ENCODE measurements at places on chromosomes 13 and 19.

GRCh38 chr13:43749503-43749902, 37.3 kb downstream of the ENOX1 start:
- DNase-seq, result no peak

DNA sequence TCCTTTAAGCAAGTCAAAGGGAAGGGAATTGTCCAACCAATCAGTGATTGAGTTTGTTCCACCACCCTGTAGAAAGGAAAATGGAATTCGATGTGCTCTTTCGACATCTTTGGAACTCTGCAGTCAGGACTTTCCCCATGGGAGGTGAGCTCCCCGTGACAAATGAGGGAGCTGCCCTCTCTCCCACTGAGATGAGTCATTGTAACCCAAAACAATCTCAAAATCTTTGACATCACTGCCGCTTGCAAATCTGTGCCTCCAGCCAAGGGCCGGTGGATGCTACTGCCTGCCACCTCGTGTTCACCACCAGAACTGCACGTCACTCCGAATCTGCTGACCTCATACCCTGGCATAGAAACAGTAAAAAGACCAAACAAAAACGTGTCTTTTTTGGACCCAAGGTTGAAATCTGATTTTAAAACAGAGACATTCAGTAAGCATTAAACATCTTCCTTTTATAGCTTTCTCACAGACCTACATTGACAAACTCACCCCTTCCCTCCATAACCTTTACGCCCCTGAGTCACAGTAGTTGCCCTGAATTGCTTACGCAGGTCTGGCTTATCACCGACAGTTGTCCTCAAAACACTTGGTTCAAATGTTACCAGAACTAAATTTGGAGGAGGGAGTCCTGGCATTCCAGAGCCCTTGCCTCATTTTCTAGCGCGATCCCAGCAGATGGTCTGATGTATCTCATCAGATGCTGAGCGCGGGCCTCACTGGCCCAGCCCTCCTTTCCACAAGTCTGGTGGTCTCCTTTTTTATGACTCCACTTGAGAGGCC, 105.2 kb downstream of the COL4A2 start:
- peak; percentile 70 for DNase-seq

DNA sequence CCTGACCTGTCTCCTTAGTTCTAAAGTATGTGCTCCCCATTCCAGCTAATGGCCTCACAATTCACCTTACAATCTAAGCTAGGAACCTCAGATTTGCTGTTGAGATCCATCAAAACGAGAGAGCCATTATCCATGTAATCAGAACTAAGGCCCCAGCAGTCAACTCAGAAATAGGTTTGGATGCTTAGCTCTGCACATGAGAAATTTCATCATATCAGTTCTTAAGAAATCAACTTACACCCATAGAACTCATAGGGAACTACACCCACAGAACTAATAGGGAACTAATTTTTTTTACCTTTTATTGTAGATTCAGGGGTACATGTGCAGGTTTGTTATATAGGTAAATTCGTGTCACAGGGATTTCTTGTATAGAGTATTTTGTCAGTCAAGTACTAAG, 28.7 kb downstream of the CYSLTR2 start:
- peak; percentile 61 for DNase-seq

GRCh38 chr13:66508153-66508909, 721.8 kb downstream of the PCDH9 start:
- no peak for DNase-seq

GRCh38 chr13:42969565-42970172, 22.4 kb downstream of the EPSTI1 start:
- peak; percentile 68 for DNase-seq

GRCh38 chr13:74651121-74651520, 516.9 kb upstream of the KLF12 start:
- no peak for DNase-seq

GRCh38 chr19:16572332-16573211, at the start of gene SLC35E1:
Gene SLC35E1 (minus strand): TSS chr19:16572415. CDS start chr19:16572364, 51 bp downstream.
- peak; percentile 96 for DNase-seq

DNA sequence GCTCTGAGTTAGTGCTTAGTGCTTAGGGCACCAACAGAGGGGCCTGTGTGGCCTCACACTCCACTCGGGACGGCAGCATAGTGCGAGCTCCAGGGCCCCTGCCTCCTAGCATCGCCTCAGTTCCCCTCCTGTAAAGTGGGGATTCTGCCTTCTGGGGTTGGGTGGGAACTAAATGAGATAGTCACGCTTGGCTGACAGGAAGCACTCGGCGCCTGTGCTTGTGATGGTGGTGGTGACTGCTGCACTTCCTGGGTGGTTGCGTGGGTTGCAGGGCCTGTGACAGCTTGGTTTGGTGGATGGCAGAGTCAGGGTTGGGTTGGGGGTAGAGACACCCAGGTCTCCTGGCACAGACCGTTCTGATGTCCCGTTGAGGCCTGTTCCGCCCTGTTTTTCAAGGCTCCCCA, 7.7 kb downstream of the PLEKHF1 start:
- no peak for DNase-seq

GRCh38 chr13:76651286-76651685, 234.9 kb downstream of the KCTD12 start:
- DNase-seq, result no peak

DNA sequence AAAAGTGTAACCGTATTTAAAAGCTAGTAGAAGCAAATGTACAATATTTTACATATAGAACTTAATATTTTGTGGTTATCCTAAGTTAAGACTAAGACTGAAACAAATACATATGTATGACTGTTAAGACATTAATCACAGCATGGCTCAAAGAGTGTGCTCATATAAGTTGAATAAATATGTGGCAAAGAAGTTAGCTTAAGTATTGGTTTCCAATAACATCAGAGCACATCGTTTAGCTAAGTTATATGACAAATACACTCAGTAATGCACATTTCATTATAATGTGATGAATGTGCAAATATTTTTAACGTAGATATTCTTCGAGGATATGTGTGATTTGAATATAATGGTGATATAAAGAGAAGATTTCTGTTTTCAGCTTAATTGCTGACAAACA, 253.8 kb downstream of the SLITRK5 start:
- no peak for DNase-seq

DNA sequence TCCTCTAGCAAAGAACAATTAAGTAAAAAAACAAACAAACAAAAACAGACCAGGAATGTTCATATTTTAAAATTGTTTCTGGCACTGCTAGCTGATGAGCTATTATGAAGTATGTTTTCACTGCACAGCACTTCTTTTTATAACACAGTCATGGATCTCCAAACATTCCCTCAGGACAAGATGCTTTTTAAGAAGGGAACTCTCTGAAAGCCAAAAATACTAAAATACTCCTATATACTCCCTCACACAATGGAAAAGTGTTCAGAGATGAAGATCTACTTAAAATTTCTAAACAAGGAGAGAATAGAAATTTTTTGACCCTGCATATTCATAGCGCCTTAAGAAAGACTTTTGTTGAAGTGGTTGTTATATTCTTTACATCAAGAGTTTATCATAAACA, 926.8 kb downstream of the DIAPH3 start:
- no peak for DNase-seq

GRCh38 chr19:56751078-56751489, 79.5 kb upstream of the ZNF835 start:
- peak; percentile 32 for DNase-seq

- DNase-seq, result peak; percentile 83
Measured at GRCh38 chr19:10259162-10259905, 7.3 kb downstream of the MRPL4 start.

GRCh38 chr13:76223565-76223964, 587.4 kb downstream of the LMO7 start:
- DNase-seq, result no peak

- DNase-seq, result peak; percentile 98
Measured at GRCh38 chr19:2478278-2478755, 2.4 kb downstream of the GADD45B start.

- DNase-seq, result peak; percentile 92
Measured at GRCh38 chr19:488505-489417, 7.5 kb upstream of the MADCAM1 start.

DNA sequence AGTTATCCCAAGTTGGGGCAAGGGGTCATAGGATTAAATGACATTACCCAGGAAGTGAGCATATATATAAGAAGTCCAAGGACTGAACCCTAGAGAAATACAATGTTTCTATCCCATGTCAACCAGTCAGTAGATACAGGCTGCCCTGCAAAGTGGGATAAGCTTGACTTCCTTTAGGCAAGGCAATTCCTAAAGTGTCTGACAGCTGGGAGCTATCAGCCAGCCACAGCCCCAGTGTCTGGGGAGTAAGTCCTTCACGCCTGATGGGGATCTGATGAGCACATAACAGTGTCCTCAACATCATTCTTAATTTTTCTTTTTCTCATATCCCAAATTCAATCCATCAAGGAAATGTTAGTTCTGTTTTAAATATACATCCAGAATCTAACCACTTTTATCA, 54.1 kb downstream of the DNAJC15 start:
- no peak for DNase-seq

GRCh38 chr19:40178756-40179155, 12.5 kb upstream of the MAP3K10 start:
- DNase-seq, result no peak

GRCh38 chr19:16920816-16921529, 32.2 kb downstream of the F2RL3 start:
- no peak for DNase-seq

DNA sequence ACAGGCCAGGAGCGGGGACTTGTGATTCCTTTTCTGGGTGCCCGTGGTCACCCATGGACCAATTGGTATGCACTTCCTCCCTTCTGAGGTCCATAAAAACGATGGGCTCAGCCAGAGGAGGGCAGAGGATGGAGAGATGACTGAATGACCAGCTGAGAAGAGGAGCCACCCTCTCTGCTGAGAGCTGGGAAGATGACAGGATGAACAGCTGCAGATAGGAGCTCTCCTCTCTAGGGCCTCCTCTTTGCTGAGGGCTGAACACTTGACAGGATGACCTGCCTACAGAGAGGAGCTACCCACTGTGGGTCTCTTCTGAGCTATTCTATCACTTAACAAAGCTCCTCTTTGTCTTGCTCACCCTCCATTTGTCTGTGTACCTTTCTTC, 4.1 kb downstream of the IGFL4 start:
- no peak for DNase-seq

DNA sequence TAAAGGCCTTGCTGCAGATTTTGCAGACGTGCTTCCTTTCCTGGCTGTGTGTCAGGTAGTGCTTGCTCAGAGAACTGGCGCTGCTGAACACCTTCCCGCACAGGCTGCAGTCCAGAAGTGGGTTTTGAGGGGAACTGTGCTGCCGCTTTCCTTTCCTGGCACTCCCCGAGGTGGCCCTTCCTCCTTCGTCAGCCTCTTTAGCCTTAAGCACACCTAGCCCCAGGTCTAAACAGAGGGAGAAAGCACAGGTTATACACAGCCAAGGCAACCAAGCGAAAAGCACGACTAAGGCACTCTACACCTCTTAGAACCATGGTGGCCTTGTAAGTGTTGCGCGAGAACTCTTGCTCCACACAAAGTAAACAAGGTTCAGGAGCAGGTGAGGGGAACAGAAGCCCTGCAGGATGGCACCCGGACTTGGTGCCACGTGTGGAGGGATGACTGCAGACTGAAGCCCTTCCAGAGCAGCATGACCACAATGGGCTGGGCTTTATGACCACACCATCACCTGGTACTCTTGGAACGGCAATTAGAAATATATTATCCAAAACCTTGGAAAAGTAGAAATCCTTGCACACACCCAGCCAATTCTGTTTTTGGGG, 23.6 kb downstream of the ZNF541 start:
- no peak for DNase-seq

DNA sequence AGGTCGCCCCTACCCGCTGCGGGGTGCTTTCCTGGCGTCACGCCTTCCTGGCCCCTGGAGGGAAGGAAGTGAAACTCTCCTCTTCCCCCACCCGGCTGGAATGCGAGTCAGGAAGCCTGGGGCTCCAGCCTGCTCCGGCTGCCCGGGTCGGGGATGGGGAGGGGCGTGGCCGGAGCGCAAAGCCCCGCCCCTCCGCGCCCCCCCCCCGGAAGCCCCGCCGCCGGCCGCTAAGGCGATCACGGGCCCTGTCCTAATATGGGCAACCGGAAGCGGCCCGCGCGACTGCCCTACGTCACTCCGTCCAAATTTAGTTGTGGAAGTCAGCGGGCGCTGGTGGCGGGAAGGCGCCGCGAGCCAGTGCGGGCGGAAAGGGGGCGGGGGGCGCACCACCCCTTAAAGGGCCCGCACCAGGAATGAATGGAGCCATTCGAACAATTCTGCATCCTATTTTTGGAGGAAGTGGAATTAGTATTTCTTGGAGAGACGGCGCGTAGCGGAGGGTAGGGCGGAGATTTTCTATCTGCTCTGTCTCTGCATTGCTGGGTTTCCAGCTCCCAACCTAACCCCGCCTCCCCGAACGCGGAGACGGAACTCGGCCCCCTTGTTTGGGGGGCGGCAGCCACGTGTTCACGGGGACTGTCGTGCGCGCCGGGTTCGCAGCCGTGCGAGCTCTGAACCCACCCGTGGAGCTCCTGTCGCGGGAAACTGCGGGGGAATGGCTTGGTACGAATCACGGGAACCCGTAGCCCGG, 1.6 kb downstream of the IER2 start:
- peak; percentile 99 for DNase-seq

- DNase-seq, result no peak
Measured at GRCh38 chr13:25177012-25177411, 4.9 kb upstream of the AMER2 start.

- DNase-seq, result no peak
Measured at GRCh38 chr13:27194209-27194608, 22.6 kb upstream of the USP12 start.

GRCh38 chr19:3586707-3587346, 1.5 kb downstream of the GIPC3 start:
- no peak for DNase-seq

- no peak for DNase-seq
Measured at GRCh38 chr13:112820318-112820717, 130.5 kb downstream of the ATP11A start.

GRCh38 chr13:46539231-46539630, 13.7 kb upstream of the LRCH1 start:
- DNase-seq, result no peak

DNA sequence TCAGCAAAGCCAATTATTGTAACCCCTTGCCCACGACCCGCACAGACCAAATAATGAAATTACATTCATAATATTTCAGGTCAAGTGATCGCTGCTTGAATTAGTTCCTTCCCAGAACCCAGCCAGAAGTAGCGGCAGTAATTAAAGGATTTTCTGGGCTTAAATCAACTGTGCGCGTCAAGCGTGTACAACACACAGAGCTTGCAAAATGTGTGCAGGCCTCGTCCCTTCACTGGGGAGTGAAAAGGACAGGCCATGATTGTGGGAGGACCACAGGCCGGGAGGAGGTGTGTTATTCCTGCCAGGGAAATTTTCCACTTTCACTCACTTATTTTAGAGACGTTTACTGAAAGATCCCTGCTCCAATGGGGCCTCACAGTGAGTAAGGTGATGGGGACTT, 84.9 kb downstream of the CHST8 start:
- no peak for DNase-seq

All from MV-4-11 (cell line).